ENCODE measurements at places on chromosomes 3 and 15.

GRCh38 chr3:73452729-73453128, 172.0 kb downstream of the PDZRN3 start:
- DNase-seq: no peak

DNA sequence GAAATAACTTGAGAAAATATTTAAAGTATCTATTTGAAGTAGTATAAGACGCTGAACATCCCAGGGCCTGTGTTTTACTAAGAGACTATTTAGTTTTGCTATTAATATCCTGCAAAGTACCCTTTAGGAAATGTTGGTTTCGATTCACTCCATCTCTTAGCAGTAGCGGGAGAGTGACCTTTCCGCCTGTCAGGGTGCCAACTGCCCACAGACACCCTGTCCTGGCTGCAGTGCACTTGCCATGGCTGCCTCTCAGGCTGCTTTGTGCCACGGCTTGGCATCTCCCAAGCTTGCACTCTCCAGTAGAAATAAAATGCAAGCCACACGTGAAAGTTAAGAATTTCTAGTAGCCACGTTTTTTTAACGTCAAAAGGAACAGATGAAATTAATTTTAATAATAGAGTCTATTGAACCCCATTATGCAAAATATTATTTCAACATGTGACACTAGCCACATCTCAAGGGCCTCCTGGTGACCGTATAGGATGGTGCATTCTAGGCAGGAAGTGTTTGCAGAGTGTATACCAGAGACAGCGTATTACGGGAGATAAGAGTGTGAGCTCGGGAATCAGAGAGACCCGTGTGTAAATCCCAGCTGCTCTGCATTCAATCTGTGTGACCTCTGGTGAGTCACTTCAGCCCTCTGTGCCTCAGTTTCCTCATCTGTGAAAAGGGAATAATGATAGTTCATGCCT, 19.8 kb downstream of the ADAMTS9 start:
- no peak for DNase-seq

DNA sequence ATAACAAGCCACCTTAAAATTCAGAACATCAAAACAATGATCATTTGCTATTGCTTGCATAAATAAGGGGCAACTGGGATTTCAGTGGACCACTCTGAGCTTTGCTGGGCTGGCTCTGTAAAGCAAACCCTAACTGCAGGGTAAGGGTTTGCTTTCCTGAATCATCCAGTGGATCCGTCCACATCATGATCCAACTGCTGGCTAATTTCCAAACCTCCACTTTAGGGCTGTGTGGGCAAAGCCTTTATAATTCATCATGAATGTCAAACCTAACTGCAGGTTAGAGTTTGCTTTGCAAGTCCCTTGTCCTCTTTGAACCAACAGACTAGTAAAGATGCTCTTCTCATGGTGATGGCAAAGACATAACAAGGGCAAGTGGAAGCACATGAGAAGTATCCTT, 76.1 kb downstream of the SYNPR start:
- DNase-seq: no peak

DNA sequence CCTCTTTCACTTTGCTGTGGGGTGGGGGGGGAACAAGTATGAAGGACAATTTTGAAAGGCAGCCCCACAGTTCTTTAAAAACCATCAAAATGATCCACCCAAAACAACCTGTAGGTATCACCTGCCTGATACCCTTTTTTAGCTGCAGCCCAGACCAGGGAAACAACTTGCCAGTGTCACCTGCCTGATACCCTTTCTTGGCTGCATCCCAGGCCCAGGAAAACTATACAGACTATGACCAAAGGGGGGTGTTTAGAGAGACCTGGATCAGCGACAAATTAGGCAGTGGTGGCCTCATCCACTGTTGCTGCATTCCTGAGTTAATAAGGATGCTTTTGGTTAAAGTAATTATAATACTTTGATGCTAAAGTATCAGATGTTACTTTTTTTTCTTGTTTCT, 122.0 kb downstream of the VPS13C start:
- no peak for DNase-seq

DNA sequence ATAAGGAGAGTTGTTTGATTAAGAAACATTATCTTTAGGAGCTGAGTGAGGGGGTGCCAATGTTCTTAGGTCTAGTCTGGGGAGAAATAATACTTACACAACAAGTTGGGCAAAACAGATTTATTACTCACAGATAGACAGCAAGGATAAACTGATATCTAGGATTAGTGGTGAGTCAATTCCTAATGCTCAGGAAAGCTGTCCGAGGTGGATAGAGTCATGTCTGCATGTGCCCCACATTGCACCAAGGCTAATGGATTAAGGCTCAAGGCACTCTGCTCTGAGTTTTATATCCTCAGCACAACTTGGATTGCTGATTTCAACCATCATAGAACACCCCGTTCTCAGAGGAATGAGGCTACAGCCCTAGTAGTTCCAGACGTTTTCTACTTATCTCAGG, 1042.3 kb downstream of the OTOL1 start:
- no peak for DNase-seq

DNA sequence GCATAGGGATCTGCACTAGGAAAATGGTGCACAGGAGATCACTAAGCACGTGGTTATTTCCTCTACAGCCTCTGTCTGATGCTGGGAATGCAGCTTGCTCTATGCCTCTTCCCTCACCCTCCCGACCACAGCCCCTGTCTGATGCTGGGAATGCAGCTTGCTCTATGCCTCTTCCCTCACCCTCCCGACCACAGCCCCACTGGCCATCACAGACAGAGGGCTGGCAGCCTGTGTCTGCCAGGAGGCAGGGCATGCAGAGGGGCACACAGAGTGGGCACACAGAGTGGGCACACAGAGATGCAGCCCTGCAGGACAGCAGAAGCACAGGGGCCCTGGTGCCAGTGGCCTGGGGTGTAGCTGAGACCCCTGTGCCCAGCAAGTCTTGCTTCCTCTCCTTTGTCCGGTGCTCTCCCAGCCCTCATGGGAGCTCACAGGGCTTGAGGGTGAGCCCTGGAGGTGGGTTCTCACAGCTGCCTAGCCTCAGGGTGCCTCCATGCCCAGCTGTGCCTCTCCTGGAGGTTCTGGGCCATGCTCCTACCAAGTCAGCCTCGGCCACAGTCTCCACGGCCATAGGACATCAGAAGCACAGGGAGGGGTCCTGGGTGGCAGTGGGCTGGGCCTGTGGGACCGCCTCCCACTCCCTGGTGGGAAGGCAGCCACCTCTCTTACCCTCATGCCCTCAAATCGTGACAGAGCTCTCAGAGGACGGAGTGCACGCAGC, 65.8 kb downstream of the EXOG start:
- no peak for DNase-seq

DNA sequence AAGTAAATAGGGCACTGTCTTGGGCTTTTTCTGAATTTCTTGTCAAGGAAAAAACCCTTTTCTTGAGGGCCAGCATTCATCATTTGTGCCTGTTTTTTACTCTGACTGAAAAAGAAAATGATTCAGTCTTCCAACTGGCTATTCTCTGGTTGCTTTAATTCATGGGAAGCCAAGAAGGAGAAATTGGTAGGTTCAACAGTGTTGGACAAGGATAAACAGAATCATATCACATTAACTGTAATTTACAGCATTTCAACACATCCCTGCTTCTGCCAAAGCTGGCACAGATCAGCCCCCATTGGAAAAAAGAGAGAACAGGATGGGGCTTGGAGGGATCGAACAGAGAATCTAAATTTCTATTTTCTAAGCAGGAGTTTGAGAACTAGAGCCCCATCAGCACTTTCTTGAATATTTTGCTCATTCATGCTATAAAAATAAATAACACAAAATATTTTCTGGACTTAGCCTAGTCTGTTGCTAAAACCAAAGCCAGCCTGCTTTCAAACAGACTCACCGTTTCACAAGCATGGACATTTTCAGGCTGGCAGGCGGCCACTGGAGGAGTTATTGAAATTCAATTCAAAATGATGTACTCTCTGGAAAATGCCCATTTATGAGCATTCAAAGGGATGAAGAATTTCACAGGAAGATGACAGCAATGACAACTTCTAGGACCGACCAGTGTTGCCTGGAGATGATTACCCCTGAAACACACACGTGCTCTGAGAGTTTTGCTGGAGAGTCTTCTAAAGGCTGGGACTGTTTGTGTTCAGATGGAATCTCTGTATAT, 181.2 kb downstream of the WNT5A start:
- no peak for DNase-seq

DNA sequence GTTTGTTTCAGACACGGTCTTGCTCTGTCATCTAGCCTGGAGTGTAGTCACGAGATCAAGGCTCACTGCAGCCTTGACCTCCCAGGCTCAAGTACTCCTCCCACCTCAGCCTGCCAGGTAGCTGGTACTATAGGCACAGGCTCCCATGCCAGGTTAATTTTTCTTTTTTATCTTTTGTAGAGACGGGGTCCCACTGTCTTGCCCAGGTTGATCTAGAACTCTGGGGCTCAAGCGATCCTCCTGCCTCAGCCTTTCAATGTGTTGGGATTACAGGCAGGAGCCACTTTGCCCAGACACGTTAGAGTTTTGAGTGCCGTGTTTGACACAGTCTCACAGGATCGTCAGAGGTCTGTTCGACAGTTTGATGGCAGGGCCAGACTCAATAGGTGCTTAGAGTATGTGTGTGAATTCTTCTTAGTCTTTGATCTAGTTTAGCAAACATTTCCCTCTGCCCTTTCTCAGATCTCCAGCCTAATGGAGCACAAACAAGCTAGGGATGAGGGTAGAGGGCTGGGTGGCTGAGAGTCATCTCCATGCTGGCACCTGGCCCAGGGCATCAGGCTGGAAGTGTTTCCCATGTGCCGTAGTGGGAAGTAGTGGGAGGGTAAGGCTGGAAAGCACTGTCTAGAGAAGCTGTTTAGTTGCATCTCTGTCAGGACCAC, 66.1 kb upstream of the DLG1 start:
- no peak for DNase-seq

DNA sequence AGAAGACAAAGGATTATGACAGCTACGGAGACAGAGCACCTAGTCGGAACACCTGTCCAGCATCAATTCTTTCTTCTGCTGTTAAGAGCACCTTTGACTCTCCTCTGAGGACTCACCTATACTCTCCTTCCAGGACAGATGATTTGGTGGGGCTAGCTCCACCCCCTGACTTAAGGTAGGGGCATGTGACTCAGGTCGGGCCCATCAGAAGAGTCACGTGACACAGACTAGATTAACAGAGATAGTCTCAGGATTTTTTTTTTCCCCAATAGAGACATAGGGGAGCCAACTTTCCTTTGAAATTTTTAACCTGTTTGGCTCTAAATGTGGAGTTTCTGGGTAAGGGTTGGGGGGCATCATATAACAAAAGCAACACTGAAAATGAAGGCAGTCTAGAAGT, 11.4 kb upstream of the WNT5A start:
- DNase-seq: no peak

DNA sequence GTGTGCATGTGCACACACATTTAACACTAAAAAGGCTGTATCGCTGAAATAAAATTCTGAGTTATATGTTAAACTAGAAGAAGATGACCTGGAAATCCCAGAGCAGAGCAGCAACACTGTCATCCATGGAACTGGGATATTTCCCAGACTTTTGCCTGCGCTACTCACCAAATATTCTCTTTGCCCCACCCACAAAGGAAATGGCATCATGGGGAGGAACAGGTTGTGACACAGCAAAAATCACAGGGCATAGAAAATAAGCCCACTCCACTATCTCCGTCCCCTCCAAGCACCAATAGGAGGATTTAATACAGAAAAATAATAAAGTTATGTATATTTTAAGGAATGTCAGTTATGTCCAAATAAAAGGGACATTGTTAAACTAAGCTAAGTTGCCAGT, 71.7 kb downstream of the COL8A1 start:
- no peak for DNase-seq

DNA sequence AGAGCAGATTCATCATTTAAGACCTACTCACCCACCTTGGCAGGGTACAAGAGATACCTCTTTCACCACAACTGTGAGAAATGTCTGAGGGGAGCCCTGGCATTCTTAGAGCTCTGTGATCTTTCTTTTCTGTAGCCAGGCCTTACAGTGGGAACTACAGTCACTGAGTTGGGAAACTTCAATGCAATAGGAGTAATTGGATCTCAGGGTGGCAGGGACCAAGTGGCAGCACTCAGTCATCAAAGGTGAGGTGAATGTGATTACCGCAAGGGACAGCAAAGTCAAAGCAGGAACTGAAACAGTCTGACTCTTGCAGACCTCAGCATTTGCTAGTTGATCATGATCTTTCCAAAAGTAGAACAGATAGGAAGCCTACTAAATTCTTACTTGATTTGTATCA, 7.2 kb upstream of the MCF2L2 start:
- DNase-seq: peak; percentile 38

DNA sequence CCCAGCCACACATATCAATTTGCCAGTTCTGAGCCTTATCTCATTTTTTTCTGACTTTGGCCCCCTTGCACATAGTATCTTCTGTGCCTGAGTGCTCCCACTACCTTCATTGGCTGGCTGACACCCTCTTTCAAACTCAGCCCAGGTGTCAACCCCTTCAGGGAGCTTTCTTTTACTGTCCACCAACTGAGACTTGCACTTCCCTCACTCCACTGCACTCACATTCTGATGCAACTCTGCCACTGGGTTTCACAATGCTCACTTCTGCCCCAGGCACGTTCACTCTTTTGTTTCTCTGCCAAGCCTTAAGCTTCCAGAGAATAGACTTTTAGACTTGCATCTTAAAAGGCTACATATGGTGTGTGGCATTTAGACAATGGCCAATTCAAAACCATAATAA, 101.5 kb upstream of the CBLB start:
- peak; percentile 44 for DNase-seq

- no peak for DNase-seq
Measured at GRCh38 chr3:197015790-197016736, 13.6 kb downstream of the MELTF start.

- DNase-seq: no peak
Measured at GRCh38 chr15:100772892-100773520, 106.6 kb upstream of the ALDH1A3 start.

GRCh38 chr3:107870096-107870495, 220.7 kb downstream of the CD47 start:
- DNase-seq: no peak

DNA sequence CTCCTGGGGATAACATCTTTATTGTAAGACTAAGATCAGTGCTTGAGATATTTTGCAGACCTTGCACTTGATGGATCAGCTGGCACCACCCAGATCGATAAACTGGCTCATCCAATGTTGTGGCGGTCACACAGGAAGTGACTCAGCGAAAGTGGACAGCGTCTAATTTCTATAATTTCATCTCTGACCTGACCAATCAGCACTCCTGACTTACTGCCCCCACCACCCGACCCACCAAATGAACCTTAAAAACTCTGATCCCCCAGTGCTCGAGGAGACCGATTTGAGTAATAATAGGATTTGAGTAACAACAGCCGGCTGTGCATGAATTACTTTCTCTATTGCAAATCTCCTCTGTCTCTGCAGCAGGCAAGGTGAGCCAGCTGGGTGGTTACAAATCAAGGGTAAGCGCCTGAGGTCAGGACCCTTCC, 62.7 kb upstream of the RNU6-1 start:
- no peak for DNase-seq

- no peak for DNase-seq
Measured at GRCh38 chr3:41726891-41727290, 235.0 kb downstream of the ULK4 start.

- DNase-seq: peak; percentile 58
Measured at GRCh38 chr3:51371943-51372557, 13.0 kb upstream of the MANF start.

DNA sequence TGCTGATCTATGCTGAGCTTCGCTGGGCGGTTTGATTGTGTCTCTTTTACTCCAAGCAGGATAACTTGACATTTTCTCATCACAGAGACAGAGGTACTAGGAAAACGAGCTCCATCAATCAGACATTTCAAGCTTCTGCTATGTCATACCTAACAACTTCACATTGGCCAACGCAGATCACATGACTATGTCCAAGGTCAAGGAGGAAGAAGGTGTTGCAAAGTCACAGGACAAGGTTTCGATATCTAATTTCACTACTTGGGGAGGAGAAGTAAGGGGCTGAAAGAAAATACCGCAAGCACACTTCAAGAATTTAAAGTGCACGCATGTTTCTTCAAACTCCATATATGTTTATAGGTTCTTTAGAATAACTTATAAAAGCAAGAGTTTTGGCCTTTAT, 425.8 kb downstream of the CHL1 start:
- no peak for DNase-seq

Measured in suppressor macrophage treated with lipopolysaccharide for 4 hours (primary cell).